Fibroblast of the conjunctiva (primary cell): ENCODE measurements at places on chromosomes 5 and 9.

- no peak for DNase-seq
These were observed 74.0 kb downstream of the CHSY3 start for GRCh38 chr5:129978270-129978669.

GRCh38 chr5:1634337-1634661 lies 110.5 kb upstream of the LPCAT1 start:
- no peak for DNase-seq

GRCh38 chr5:114363837-114364236 lies 2.0 kb downstream of the KCNN2 start:
- DNase-seq = no peak

GRCh38 chr9:98545021-98545420 lies 163.7 kb downstream of the GABBR2 start:
- no peak for DNase-seq

DNA sequence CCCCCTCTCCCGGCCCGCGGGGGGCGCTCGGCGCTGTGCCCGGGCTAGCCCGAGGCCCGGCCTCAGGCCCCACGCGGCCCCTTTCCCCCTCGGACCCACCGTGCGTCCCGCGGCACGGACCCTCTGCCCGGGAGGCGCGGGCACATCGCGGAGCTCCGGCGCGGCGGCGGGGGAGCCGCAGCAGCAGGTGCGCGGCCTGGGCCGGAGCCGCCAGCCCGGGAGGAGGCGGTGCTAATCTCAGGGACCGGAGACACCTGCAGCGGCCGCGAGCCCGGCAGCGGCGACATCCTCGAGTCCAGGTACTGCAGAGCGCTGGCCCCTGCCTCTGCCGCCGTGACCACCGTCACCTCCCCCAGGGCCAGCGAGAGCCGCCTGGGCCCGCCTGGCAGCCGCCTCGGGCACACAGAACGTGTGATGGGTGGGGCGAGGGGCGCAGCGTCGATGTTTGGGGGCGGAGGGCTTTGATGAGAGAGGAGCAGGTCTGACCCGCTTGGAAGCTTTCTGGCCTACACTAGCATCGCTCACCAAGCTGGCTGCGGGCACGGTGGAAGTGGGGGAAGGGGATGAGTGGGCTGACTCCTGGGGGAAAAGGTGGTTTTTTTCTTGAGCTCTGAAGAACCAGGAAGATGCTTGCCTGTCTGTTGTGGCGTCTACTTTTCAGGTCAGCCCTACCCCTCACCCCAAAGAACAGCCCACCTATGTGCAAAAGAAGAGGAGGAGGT lies 524 bp downstream of the CYFIP2 start:
- DNase-seq = no peak

GRCh38 chr9:21081999-21082398 lies 4.3 kb upstream of the IFNB1 start:
- DNase-seq = no peak

DNA sequence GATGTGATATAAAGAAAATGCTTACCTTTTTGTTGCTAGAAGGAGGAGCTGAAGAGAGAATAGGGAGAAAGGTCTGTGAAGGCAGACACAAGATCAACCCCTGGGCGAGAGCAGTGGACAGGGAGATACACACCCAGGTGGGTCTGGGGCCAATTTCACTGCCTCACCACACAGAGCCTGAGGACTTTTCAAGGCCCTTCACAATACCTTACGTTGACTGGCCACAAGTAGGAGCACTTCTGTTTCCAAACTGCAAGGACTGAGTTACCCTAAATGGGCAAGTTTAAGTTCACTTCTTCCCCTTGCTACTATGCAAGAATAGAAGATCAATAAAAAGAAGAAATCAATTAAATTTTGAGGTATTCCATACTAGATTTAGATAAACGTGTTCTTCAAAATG lies 174.5 kb upstream of the SLC12A2 start:
- peak; percentile 41 for DNase-seq

GRCh38 chr5:143428155-143428554 lies 24.7 kb upstream of the NR3C1 start:
- DNase-seq = no peak

- no peak for DNase-seq
These were observed 321.9 kb upstream of the TARS1 start for GRCh38 chr5:33118761-33119415.

DNA sequence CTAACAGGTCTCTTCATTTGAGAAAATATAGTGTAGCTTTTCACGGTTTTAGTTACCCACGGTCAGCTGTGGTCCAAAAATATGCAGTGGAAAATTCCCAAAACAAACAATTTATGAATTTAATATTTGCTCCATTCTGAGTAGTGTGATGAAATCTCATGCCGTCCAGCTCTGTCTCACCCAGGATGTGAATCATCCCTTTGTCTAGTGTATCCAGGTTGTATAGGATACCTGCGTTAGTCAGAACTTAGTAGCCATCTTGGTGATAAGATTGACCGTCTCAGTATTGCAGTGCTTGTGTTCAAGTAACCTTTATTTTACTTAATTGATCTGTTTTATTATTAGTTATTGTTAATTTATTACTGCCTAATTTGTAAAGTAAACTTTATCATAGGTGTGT lies 41.1 kb downstream of the NDUFS4 start:
- no peak for DNase-seq

DNA sequence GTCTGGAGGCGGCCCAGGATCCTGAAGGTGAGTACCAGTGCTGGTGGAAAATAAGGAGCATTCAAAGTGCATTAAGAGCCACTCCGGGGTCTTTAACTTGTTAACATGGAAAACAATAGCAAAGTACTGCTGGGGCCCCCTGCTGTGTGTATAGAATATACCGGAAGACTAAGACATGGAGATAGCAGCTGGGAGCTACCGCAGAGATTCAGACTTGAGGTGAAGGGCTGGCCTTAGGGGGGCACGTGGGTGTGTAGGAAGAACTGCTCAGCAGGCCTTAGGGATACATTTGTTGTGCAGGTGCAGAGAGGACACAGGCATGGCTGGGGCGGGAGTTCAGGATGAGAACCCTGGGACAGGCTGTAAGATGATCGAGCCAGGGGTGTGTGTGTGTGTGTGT lies 1.2 kb upstream of the DMRT1 start:
- no peak for DNase-seq
